ENCODE measurements at places on chromosomes 11 and 22.
A peak's percentile ranks its signal among the peaks of the same experiment; 100 is the strongest.

DNA sequence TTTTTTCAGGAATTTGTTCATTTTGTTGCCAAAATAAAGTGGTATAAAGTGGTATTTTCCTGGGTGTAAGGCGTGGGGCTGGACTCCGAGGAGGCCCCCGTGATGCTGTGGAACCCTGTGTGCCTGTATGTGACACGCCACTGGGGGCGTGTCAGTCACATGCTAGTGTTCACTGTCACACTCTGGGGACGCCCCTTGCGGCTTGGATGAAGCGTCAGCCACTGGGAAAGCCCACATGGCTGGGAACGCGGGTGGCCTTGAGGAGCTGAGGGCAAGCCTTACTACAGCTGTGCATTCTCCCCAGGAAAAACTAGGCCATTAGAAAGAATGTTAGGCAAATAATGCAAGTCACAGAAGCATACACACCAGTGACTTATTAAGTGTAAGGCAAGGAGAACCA, 77.0 kb upstream of the SLC25A18 start:
- no peak for DNase-seq

GRCh38 chr11:16946477-16947282, 67.5 kb downstream of the PLEKHA7 start:
- DNase-seq, result no peak

GRCh38 chr11:57482782-57483561, 22.6 kb downstream of the RTN4RL2 start:
- DNase-seq, result no peak

DNA sequence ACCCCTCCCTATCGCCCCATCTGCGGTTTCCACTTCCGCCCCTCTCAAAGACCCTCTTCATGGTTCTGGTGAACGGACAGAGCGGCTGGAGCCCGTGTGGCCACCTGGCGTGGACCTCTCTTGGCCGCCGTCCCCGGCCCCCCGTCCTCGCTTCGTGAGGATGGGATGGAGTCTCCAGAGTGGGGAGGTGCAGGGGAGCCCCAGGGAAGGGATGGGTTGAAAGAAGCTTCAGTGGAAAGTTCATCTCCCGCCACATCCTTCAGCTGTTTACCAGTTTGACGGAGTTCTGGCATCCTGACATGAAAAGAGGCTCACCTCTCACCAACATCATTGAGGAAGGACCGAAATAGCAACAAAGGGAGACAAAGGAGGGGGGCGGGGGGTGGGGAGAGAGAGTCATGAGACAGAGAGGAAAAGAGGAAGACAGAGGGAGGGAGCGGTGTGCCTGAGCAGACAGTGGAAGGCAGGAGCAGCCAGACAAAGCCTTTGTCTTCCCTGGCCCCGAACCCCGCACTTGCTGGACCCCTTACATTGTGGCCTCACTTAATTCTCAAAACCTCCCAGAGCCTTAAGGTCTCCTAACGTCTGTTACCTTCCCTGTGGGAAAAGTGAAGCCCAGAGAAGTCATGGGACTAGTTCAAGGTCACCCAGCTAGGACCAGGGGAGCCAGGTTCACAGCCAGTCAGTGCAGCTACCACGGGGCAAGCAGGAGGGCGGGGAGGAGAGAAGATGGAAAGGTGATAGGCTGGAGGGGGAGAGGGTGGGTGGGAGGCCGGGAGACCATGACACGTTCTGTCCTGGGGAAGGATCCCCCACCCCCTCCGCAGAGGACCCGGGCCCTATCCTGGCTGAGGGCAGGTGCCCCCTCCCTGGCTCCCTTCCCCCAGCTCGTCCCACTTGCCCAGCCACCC, 54.9 kb downstream of the CD6 start:
- DNase-seq, result no peak

DNA sequence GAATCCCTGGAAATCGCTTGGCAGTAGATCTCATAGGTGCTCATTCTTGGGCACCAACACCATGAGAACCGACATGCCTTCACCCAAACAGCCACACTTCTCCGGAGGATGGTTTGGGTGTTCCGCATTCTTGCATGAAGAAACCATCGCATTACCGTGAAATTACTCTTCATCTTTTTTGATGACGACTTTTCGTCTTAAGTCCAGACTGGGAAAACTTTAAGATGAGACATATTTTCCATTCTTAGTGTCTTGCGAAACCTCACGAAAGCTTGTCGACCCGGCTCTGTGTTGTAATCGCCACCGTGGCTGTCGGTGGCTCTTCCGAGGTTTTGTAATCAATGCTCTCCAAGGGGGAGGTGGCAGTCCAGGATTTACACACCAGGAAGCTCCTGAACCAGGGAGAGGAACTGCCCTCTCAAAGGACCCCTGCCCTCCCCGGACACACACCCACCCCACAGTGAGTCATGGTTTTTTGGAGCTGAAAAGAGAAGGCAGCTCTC, 1.7 kb downstream of the TOM1 start:
- DNase-seq, result peak; percentile 98

DNA sequence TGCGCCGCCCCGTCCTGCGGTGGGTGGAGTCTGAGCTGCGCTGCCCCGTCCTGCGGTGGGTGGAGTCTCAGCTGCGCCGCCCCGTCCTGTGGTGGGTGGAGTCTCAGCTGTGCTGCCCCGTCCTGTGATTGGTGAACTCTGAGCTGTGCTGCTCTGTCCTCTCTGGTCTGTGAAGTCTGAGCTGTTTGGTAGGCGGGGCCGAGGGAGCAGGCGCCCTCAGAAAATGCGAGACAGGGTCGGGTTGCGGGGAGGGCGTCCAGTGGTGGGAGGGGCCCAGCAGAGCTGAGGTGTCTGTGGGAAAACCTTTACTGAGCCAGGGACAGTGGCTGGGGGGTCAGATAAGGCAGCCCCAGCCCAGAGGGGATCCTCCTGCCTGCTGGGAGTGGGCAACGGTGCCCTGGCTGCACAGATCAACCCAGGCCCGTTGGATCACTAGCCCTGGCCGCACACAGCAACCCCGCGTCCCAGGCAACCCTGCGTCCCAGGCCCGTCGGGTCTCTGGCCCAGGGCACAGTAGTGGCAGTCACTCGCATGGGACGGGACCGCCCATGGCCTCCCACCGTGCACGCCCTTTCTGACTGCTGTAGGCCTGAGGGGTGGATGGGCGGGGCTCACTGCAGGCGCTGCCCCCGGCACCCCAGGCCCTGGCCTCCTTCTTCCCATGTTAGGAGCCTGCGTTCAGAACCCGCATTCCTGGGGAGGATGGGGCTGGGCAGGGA, 22.8 kb downstream of the BRSK2 start:
- no peak for DNase-seq

DNA sequence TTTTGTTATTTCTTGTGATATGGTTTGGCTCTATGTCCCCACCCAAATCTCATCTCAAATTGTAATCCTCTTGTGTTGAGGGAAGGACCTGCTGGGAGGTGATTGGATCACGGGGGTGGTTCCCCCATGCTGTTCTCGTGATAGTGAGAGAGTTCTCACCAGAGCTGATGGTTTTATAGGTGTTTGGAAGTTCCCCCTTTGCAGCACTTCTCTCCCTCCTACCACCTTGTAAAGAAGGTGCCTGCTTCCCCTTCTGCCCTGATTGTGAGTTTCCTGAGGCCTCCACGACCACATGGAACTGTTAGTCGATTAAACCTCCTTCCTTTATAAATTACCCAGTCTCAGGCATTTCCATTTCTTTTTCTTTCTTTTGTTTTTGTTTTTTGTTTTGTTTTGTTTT, 24.4 kb upstream of the SIK2 start:
- no peak for DNase-seq

DNA sequence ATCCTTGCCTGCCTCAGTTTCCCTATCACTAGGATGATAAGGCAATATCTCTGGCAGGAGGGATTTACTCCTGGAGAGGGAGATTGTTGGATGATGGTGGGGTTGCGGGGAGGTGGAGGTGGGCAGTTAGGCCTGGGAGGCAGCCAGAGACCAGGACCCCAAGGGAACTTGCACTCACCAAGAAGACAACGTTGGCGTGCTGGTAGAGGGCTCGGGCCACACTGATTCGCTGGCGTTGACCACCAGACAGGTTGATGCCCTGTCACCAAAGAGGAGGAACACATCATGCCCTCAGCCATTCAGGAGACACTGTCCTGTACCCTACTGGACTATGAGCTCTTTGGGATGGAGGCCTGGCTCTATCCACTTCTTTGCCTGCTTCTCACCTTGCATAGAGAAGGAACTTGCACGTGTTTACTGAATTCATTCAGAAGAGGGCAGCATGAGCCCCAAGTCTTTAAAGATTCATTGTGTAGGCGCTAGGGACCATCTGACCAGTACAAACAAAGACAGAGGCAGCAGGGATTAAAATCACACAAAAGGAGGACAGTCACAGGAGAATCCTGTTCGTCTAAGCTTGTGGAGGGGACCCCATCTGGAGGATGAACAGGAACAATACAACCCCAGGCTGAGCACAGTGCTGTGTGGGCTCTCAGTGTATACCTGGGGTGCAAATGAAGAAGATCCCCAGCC, 24.2 kb upstream of the KCNJ11 start:
- DNase-seq, result no peak

Data from AG09319 (cell line).